ENCODE measurements at places on chromosomes 12 and 14. TPM values are rescaled to one million over a fixed set of nuclear protein-coding genes. Genes with fewer than 3 reads are reported as not detected.
A peak's percentile ranks its signal among the peaks of the same experiment; 100 is the strongest.

Gene BIN2
- 221 TPM for total RNA-seq

Gene CCDC60
- not detected for total RNA-seq

Gene KRT2
- total RNA-seq = 0.39 TPM

Gene RTN1
- total RNA-seq = 0.39 TPM

Gene C12orf76
- total RNA-seq = 26.4 TPM

Gene GPRC5D
- not detected for total RNA-seq

GRCh38 chr14:104883681-104884361 is 18.8 kb downstream of the CEP170B start:
- DNase-seq = peak; percentile 8

- no peak for DNase-seq
These were observed 104.2 kb downstream of the ST8SIA1 start for GRCh38 chr12:22230280-22230794.

GRCh38 chr14:39467889-39468524 is 35.8 kb upstream of the FBXO33 start:
- DNase-seq = no peak

DNA sequence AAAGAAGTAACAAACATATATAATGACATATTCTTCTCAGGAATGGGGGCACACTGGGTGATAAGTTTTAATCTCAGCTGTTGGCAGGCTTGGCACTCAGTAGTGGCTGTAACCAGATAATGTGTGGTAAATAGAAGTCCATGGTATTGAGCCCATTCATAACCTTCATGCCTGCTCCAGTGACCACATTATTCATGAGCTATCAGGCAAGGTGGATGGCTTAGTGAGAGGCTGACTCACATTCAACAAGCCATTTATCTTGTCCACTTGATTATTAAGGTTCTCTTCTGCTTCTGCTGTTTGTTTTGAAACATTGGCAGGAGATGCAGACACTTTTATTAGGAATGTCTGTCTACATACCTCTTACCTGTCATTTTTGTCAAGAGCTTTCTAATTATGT is 950.4 kb upstream of the LRFN5 start:
- DNase-seq = no peak

DNA sequence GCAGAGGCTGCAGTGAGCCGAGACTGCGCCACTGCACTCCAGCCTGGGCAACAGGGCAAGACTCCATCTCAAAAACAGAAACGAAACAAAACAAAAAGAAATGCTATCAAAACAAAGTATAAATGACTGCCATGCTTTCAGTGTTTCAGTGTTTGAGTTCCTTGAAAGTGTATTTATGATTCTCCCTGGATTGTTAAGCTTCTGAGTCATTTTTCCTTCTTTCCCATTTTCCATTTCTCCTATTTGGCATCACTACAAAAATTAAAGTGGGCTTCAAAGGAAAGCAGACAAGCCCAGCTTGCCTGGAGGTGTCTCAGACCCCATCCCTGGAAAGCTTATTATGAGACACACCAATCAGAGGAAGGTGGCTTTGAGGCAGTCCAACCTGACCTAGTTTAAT is 35.1 kb downstream of the NIN start:
- DNase-seq = no peak

DNA sequence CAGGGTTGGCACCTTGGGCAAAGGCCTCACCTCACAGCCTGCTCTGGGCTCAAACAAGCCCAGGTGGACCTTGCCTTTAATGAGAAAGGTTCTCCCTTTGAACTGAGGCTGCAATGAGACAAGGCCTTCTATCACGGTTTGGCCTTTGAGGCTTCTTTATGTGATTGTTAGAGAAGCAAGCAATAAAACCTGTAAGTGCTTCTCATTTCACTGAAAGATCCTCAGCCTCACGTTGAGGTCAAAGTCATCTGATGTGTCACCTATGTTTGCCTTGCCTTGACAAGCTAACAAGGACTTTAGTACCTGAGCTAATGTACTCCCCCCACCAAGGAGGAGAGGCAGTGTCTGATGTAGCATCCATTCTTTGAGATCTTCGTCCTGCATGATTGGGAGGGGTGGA is 155.9 kb upstream of the RBM19 start:
- DNase-seq = no peak

All from CD4-positive, alpha-beta memory T cell (primary cell).